CD8-positive, alpha-beta memory T cell (primary cell): ENCODE measurements at places on chromosomes 11 and 22. TPM values are rescaled to one million over a fixed set of nuclear protein-coding genes. Genes with fewer than 3 reads are reported as not detected.

Gene FXYD6
- 0.11 TPM for total RNA-seq

Gene ACTN3
- 0.31 TPM for total RNA-seq

Gene SPTBN2
- 0.84 TPM for total RNA-seq

Gene MS4A6E
- total RNA-seq = not detected

Gene MIOX
- not detected for total RNA-seq

Gene ROBO4
- total RNA-seq = not detected

Gene SHISA8
- 1.3 TPM for total RNA-seq

Gene LDHAL6A
- total RNA-seq = not detected

Gene SPDYC
- total RNA-seq = not detected

Gene TUB
- total RNA-seq = 0.11 TPM

Gene NNMT
- total RNA-seq = not detected

Gene MS4A3
- total RNA-seq = not detected
